ENCODE measurements at places on chromosomes 11 and 22.

DNA sequence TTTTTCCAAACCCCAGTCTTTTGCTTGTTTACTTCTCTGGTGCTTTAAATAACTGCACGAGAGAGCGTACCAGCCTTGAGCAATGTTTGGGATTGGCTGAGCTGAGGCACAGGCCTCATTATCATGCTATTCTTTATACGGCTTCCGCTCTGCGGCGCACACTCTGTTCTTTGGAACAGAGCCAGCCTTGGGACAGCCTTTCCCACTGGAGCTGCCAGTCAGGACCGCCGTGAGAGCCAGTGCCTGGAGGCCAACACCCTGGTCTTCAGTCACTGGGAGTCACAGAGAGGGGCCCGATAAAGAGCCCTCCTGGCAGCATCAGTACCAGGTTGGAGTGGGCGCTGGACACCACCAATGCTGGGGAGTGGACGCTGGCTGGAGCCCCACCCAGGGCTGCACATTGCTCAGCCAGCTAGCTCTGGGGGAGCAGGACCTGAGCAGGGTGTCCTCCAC, 125.6 kb downstream of the BCR start:
- no peak for DNase-seq

- DNase-seq = no peak
Measured at GRCh38 chr11:27945348-27945747, 162.6 kb downstream of the KIF18A start.

- no peak for DNase-seq
Measured at GRCh38 chr11:134027671-134028070, 41.2 kb upstream of the JAM3 start.

DNA sequence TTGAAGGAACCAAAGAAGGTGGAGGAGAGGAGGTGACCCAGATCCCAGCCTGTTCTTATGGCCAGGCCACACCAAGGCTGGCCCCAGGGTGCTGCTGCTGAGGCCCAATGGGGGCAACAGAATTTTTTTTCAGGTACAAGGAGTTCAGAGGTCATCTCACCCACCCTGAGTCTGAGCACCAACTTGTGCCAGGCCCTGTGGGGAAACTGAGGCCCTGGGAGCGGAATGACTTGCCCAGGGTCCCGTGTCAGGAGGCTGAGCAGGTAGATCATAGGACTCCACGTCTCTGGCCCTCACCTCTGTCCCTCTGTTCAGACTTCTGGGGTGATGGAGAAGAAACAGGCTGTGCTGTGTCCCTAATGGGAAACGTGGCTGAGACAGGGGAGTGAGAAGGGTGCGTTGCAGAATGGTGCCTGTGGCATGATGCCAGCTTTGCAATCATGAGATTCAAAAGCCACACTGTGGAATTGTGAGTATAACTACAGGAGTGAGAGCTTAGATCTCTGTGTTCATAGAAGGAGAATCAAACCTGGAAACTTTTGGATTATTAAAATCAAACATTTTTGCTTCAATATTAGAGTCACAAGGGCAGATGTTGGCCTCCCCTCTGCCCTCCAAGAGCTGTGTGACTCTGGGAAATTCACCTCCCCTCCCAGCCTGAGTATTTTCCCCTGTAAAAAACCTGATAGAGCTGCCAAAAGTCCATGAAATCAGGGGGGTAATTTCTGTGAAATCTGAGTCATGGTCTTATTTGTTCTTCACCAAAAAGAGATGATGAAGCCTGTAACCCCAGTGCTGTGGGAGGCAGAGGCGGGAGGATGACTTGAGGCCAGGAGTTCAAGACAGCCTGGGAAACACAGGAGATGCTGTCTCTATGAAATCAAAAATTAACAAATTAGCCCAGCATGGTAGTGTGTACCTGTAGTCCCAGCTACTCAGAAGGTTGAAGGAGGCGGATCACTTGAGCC, 874 bp downstream of the APOL1 start:
- DNase-seq = no peak

- no peak for DNase-seq
Measured at GRCh38 chr11:104033561-104033960, 2.9 kb upstream of the DDI1 start.

- DNase-seq = no peak
Measured at GRCh38 chr11:28922386-28922981, 814.3 kb downstream of the METTL15 start.

- no peak for DNase-seq
Measured at GRCh38 chr11:12005476-12005875, 3.0 kb downstream of the DKK3 start.

GRCh38 chr22:17641269-17641668, 2.7 kb downstream of the BCL2L13 start:
- no peak for DNase-seq

GRCh38 chr11:72236083-72236697, 7.8 kb downstream of the PHOX2A start:
- no peak for DNase-seq

DNA sequence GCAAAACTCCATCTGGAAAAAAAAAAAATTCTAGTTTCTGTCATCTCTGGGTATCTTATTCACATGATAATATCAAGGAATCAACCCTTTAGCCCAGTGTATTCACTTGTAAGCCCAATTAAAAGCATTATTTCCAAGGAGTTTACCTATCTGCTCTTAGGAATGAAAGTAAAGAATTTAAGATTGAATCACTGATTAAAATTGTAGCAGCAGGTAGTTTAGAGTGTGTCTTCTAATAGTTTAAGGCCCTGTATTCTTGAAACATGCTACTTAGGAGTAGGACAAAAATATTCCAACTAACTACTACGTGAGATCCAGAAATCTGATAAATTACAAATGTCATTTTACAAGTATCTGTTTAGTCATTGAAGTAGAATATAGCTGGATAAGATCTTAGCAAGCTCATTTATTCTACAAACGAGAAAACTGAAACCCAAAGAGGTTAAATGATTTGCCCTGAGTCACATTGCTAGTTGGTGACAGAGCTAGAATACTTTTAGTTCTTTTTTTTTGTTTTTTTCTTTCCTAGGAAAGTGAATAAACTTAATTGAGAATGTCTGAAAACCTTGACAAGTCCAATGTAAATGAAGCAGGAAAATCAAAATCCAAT, 4.0 kb downstream of the TCP11L1 start:
- DNase-seq = no peak

- no peak for DNase-seq
Measured at GRCh38 chr11:131629925-131630540, 259.6 kb downstream of the NTM start.

DNA sequence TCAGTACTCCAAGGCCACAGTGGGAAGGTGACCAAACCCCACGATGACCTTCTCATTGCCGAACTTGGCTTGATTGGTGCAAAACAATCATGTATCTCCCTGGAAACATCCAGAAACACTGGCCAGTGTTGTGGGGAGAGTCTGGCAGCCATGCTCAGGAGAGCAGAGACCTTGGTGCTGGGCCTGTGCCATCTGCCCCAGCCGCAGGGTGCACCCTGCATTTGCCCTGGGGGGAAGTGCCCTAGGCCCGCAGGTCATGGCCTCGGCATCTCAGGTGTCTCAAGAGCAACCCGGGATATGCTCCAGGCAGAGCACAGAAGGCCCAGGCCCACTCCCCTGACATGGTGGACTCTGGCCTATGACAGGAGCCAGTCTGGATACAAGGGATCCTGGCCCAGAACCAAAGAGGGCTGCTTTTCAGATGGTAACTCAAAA, 23.7 kb downstream of the ARVCF start:
- DNase-seq = no peak

- no peak for DNase-seq
Measured at GRCh38 chr11:77523712-77524111, 49.8 kb upstream of the PAK1 start.

GRCh38 chr11:125990244-125990643, 44.4 kb downstream of the VSIG10L2 start:
- no peak for DNase-seq

DNA sequence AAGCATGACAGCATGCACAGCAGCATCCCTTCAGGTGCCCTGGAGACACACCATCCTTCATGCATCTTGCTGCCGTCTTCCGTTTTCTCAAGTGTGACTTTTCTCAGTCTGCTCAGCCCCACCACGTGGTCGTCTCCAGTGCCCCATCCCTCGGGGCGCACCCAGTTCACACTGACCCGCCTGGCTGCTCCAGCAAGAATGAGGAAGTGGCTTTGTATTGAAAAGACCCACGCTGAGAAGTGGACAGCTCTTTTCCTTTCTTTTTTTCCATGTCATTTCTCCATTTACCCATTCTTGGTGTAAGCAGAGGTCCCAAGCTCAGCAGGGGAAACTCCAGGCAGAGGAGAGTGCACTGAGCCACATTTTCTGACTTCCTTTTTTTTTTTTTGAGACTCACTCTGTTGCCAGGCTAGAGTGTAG, 14.5 kb downstream of the SERPINH1 start:
- DNase-seq = no peak

DNA sequence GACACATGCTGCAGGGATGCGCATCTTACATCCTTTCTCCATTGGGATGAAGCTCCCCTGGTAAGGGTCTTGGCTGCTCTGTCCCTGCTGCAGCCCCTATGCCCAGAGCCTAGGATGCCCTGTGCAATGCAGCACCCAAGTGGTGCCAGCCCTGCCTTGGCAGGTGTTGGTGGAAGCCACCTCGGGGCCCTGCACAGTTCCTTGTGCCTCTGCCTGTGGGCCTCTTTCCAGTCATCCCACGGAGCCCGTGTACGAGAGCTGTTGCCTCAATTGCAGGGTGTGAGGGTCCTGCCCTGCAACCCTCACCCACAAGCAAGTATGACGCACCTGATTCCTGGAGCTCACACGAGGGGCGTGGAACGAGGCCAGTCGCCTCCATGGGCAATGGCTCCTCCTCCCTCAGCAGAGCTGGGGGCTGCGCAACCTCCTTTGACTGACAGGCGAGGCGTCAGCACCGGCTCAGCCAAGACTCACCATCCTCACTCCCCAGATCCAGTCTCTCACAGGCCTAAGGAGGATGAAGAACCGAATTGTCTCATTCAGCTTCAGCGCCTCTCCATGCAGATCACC, 719.6 kb downstream of the BRD1 start:
- DNase-seq = no peak

DNA sequence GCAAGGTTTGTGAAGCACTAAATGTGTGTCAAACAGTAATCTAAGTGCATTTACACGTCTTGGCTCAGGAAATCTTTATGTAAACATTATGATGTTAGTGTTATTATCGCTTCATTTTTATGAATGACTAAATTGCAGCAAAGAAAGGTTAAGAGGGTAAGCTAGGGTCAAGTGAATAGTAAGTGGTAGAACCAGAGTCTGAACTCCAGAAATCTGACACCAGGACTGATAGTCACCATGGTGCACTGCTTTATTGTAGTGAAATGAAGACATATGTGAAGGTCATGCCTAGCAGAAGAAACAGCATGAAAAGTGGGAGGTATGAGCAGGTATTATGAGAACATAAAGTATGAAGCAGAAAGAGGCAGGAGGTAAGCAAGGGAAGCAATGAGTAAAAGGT, 368.7 kb upstream of the TENM4 start:
- no peak for DNase-seq

DNA sequence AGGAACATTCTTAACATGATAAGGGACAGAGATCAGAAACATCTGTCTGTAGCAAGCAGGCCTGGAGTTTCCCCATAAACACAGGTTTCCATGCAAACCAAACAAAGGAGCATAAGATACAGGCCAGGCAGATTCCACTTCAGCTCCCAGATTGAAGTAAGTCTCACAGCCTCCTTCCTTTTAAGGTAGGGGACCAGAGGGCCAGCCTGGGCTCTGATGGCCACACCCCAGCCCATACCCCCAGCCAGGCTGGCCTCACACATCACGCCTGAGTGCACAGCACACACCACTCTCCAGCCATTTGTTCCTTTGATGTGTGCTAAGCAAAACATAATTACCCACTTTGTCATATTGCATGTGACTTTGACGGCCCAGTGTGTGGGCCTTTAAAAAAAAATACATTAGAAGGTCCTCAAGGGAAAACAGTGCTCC, 518.7 kb downstream of the NTM start:
- no peak for DNase-seq

DNA sequence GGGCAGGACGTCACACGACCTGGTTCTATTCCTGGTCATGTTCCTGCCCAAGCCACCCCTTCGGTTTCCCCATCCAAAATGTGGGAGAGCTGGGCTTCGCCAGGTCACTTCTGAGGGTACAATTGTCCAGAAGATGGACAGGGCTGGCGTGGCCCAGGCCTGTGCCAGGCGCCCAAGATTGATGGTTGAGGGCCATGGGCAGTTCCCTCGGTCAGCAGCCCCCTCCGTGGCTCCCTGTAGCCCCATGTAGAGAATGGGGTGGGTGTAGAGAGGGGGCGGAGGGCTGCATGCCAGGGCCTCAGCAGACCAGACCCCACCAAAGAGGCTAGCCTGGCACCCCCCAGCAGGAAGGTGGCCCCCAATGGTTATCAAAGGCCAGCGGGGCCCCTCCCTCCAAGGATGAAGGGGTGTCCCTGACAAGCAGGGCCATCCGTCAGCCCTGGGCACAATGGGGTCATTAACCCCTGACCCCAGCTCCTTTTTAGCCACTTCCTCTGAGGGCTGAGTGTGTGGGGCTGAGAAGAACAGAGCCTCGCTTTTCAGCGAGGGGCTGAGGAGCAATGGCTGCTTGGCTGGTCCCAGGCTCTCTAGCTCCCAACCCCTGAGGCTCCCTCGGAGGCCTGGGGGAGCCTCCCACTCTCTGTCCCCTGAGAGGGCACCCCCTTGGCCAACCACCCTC, 11.0 kb upstream of the PICK1 start:
- no peak for DNase-seq

- no peak for DNase-seq
Measured at GRCh38 chr22:21569459-21570170, 2.1 kb downstream of the UBE2L3 start.

GRCh38 chr22:20196094-20196842, 45.4 kb upstream of the CCDC188 start:
- DNase-seq = no peak

- no peak for DNase-seq
Measured at GRCh38 chr11:34790620-34791019, 125.6 kb downstream of the APIP start.

DNA sequence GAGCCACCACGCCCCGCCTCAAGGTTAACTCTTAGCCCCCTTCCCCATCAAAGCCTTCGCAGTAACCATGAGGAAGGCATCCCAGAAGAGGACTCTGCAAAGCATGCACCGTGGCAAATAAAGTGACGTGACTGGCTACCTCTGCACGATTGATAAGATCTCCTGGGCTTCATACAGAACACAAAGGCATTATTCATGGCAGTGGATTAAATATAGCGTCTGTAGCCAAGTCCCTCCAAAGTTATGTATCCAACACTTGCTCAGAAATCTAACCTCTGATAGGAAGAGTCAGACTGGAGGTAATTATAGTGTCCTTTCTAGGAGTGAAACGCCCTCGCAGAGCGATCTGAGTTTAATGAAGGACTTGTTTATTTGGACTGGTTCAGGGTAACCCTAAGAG, 22.4 kb downstream of the CPT1A start:
- DNase-seq = no peak

- no peak for DNase-seq
Measured at GRCh38 chr22:29772170-29772641, 5.0 kb downstream of the UQCR10 start.

DNA sequence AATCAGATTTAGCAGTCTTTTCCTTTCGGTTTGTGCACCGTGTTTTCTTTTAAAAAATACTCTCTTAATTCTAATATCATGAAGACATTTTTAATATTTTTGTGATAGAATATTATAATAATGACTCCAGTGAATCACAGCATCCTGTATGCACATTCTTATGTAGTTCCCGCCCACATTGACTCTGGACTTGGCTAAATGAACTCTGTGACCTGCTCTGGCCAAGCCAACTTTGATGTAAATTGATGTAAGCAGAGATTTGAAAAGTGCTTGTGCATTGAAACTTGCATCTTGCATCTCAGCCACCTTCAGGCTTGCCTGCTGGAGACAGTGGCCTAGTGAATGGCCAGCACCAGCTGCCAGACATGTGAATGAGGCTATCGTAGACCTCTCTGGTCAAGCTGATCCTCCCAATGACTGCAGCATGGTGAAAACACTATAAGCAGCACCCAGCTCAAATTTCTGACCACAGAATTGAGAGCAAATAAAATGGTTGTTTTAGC, 29.2 kb upstream of the PGM2L1 start:
- no peak for DNase-seq

Measured in stimulated activated CD4-positive, alpha-beta T cell treated with anti-CD3 and anti-CD28 coated beads, Interleukin-1b, Interleukin-23, amount 100 ng/mL, for 1 hour (primary cell).